Activated naive CD4-positive, alpha-beta T cell treated with anti-CD3 and anti-CD28 coated beads, Interleukin-2, amount 50 U/mL, for 16 hours (primary cell): ENCODE measurements at places on chromosomes 4 and X.

GRCh38 chrX:630612-631496 is at the start of gene SHOX:
TSS of gene SHOX (plus strand) at chrX:630791. CDS start at chrX:630898, 107 bp downstream.
- DNase-seq, result no peak

- DNase-seq, result no peak
Observed at GRCh38 chr4:85419103-85419502, 55.8 kb upstream of the ARHGAP24 start.

DNA sequence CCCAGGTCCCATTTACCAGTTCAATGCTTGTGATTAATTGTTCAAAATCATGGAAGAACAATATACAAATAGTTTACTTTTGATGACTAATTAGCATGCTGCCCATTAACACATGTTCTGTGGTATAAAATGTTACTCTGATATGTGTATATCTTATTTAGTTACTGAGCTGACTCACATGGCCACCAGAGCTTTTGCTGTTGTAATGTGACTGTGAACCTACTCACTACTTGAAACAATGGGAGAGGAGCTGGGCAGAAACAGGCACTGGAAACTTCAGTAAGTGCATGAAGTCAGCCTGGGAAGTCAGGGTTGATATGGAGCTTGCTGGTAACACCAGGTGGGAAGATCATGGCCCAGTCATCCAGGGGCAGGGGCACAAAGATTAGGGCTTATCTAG is 72.7 kb upstream of the MAD2L1 start:
- DNase-seq, result no peak

- DNase-seq, result no peak
Observed at GRCh38 chrX:139889760-139890159, 43.1 kb downstream of the ATP11C start.

DNA sequence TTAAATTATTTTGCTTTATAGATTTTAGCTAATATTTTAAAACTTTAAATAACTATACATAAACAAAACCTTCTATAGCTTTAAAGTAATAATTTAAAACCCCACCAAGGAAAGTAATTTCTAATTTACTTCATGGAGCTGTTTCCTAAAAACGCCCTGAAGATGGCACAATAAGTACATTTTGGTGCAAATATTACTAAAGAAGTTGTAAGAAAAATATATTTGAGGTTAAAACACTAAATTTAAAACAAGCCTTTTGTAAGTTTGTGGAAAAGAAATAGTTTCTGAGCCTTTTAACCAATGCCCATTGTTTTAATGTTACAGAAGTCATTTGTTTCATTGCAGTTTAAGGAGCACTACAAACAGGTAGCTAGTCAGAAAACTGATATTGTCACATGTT is 137.4 kb upstream of the AGA start:
- DNase-seq, result no peak

- peak; percentile 27 for DNase-seq
Observed at GRCh38 chrX:100409610-100410590, at the start of gene PCDH19. TSS of gene PCDH19 (minus strand) at chrX:100410273. CDS start at chrX:100408597, 1,676 bp downstream.

- DNase-seq, result no peak
Observed at GRCh38 chr4:113349430-113349829, 300.0 kb downstream of the ANK2 start.

DNA sequence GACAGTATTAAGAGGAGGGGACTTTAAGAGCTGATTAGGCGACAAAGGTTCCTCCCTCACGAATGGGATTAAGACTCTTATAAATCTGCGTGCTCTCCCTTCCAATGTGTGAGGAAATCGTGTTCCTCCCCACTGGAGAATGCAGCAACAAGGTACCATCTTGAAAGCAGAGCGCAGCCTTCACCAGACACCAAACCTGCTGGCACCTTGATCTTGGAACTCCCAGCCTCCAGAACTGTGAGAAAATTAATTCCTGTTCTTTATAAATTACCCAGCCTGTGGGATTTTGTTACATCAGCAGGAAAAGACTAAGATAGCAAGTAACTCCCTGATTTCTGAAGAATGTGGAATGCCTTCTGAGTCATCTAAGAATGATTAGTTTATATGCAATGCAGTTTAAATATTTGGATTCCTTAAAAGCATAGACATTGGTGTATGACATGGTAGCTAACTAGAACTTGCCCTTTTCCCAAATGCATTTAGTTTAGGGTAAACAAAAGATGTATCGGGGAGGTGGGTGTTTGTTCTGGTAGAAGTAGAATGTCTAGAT is 86.1 kb downstream of the USP46 start:
- no peak for DNase-seq

DNA sequence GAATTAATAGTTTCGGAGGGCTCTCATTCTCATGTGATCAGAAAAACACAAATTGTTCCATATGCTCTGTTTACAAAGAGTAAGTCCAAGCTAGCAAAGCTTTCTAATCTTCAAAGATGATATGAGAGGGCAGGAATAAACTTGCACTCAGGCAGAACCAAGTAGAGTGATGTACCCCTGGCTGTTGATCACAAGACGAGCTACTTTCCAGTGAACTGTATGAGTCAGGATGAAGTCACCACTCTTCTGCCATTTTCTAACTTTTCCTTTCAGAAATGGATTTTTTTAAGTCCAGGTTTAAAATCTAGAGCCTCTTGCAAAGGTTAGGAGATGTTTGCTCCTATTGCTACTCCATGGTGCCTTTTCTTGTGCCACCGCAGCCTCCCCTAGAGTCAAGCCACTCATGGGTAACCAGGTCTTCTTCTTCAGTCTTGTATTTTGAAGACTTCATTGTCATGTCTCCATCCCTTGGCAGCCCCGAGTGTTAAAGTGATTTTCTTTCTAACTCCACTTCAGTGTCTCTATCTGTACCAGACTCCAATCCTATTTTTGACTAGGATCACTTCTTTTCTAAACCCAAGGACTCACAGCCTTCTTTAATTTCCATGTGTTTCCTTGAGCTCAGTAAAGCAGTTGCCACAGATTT is 171.9 kb upstream of the GALNT7 start:
- DNase-seq, result no peak

DNA sequence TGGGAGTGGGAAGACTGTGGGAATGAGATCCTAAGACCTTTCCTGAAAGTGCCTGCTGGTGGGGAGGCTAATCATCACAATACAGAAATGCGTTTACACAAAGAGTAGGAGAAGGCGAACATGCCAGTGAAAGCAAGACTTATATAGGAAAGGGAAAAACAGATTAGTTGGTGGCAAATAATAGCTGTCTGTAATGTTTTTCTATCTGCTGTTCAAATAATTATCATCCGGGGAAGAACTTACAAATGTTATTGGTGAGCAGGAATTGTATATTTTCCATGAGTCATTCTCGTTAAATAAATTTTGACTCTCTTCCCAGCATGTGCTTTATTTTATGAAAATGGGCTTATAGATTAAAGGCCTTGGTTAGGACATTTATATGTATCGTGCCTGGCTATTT is 196.5 kb downstream of the ARHGAP10 start:
- DNase-seq, result no peak

DNA sequence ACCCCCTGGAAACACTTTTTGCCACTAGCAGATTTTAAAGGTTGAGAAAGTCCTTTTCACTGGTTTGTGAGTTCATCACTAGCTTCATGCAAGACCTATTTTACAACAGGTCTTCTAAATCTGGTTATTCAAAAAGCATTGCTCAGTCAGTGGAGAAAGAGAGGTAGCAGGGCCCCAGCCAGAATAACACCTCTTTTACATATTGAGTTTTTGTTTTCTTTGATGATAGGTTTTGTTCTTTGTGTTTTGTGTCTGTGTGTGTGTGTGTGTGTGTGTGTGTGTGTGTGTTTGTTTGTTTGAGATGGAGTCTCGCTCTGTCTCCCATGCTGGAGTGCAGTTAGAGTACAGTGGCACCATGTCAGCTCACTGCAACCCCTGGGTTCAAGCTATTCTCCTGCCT is 2.7 kb upstream of the VEGFC start:
- DNase-seq, result no peak

GRCh38 chr4:103002551-103002950 is 17.0 kb downstream of the SLC9B1 start:
- no peak for DNase-seq

- DNase-seq, result no peak
Observed at GRCh38 chr4:120682981-120683380, 239.5 kb downstream of the PRDM5 start.

GRCh38 chr4:162229670-162230069 is 65.9 kb upstream of the FSTL5 start:
- DNase-seq, result no peak

DNA sequence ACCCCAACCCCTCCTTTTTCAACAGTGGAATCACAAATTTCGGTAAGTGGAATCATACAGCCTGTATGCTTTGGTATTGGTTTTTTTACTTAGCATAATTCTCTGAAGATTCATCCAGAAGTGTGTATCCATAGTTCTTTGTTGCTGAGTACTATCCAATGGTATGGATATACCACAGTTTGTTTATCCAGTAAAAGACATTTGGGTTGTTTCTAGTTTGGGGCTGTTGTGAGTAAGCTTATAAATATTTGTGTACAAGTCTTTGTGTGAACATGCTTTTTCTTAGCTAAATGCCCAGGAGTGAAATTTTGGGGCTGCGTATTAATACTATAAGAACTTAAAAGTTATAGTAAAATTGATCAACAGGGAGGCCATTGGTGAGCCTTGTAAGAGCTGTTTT is 57.5 kb upstream of the GC start:
- no peak for DNase-seq

DNA sequence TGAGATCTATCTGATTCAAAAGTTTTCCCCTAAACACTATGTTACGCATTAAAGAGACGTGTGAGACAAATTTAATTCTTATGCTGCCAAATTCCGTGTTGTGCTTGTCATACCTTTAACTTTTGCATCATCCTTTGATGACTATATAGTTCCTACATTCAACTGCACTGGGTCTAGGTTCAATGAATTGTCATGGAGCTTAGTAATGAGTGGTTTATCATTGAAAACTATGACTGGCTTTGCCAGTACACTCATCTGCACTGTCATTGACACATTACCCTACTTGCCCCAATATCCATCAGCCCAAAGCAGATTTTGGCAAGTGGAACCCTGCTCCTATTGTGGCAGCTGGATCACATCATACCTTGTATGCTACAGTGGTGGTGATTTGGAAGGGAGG is 882.9 kb upstream of the SLIT2 start:
- DNase-seq, result no peak
